ENCODE measurements at places on chromosomes 7 and 10.

DNA sequence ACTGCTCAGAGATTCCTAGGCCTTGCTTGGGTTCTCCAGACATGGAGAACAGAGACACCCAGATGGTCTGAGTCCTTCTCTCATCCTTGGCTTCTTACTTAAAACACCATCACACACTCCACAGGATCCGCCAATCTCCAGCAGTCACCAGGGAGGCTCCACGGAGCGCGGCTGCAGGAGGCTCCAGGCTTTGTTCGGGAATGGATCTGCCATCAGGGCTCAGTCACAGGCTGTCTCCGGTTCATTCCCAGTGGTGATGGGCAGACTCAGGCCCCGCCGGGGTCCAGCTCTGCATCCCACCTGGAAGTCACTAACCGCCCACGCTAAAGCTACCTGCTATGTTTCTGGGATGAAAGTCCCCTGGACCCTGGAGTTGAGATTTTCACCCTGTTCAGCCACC is 312.9 kb downstream of the TCERG1L start:
- DNase-seq, result no peak

DNA sequence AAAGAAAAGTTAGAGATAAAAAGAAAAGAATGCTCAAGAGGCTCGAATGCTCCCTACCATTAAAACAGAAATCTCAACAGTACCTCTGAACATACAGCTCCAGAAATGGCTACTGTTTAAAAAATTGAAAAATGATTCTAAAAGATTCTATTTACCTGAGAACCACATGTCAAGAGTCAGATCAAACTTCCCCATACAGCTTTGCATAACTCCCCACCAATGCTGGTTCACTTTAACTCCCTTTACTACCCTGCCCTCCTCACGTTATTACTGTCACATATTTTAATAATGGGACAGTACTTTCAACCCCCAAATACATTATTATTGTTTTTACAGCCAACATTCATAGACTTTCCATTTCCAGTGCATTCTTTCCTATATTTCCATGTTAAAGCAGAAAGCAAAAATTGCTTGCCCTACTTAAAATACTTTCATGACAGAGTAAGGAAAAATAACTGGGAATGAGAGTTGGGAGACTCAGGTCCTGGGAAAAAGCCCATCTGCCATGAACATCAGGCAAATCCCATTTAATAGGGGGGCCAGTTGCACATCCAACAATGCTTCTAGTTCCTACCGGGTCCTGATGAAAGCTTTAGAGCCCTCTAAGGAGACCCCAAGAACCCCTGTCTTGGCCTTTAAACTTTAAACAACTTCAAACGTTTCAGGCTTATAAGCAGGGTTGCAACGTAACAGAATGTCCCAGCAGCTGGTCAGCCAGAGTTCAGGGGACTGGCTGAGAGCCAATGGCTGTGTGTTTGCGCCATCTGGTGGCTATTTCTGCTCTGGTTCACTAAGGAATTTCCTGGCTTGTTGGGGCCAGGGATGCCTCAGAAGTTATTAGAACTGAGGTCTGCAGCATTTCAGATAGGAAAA is 247.4 kb downstream of the ELMO1 start:
- no peak for DNase-seq

DNA sequence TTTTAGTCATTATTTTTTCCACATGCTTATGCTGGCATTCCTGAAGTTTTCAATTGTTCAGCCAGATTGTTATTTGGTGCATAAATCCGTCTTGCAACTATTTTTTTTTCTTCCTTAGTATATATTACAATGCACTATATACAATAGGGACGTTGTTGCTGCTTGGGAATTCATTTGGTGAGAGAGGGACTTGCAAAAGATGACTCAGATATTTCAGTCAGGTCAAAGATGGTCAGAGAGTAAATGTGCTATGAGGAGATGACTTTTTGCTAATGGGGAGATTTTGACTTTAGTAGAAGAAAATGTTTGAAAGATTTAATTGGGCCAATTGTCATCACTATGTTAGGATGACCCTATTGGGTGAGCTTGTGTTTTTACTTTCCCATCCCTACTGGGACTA is 348.4 kb upstream of the MTPN start:
- no peak for DNase-seq

- no peak for DNase-seq
These were observed 43.4 kb upstream of the ITGB8 start for GRCh38 chr7:20287317-20287716.

DNA sequence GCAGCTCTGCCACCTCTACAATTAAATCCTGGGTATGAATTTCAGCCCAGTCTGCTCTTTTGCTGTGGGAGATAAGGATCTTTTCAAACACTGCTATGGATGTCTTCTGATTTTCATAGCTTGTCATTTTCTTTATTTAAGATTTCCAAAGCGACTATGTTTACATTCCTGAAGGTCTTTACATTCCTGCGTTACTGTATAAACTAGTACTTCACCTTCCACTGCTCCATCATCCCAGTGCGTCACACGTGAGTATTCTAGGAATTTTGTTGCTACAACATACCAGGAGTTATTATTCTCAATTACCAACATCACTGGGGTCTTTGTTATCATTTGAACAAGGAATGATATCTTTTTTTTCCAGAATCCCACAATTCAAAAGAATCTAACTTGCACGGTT is 944.7 kb downstream of the SORCS3 start:
- no peak for DNase-seq

DNA sequence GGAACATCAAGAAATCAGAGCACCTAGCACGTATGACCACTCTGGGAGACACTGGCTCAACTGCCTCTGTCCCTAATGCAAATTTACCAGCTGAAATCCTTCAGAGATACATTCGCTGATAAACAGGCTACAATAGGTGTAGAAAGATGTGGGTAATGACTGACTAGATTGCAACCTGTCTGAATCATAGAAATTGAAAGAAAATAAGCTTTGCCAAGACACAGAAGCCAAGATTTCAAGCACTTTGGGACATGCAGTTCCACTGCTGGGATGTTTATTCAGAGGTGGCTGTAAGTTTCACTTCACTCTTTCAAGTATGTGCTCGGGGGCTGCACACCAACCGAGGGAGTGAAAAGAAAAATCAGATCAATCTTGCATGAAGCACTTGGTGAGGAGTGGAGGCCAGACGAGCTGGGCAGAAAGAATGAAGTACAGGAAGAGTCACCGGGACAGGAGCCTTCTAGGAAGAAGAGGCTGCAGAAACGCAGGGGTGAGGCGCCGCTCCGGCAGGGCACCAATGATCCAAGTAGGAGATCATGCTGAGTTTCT is 276.7 kb downstream of the PARD3 start:
- DNase-seq, result no peak

- DNase-seq, result no peak
These were observed 2.7 kb upstream of the CPVL start for GRCh38 chr7:29149036-29149435.

GRCh38 chr10:102450374-102451104 is 804 bp downstream of the C10orf95 start:
- peak; percentile 84 for DNase-seq

- DNase-seq, result no peak
These were observed 66.0 kb downstream of the CALD1 start for GRCh38 chr7:134845461-134845860.

DNA sequence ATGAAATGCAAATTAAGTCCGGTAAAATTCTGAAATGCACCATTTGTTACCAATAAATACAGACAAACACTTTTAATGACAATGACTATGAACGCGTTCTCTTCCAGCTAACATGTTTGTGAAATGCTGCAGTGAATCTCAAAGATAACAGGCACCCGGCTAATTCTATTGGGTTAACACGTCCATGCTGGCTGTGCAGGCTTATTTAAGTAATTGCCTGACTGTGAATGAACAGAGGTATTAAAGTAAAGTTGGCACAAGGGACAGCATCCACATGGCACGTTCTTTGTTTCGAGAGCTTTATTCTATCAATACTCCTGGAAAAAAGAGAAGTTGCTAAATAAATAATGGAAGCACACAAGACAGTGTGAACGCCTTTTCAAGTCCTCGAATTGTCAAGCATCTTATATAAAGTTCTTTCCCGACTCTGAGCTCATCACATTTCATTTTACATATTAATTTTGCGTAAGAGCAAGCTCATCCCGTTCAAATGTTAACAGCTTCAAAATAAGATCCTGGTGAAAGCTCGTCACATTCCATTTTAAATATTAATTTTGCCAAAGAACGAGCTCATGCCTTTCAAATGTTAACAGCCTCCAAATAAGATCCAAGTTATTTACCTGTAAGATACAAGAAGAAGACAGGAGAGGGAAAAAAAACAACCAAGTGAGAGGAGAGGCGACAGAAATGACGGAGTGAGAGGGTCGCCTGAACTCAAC is 111.3 kb upstream of the RHEB start:
- no peak for DNase-seq

- no peak for DNase-seq
These were observed 49.5 kb upstream of the HDAC9 start for GRCh38 chr7:18445916-18446520.

DNA sequence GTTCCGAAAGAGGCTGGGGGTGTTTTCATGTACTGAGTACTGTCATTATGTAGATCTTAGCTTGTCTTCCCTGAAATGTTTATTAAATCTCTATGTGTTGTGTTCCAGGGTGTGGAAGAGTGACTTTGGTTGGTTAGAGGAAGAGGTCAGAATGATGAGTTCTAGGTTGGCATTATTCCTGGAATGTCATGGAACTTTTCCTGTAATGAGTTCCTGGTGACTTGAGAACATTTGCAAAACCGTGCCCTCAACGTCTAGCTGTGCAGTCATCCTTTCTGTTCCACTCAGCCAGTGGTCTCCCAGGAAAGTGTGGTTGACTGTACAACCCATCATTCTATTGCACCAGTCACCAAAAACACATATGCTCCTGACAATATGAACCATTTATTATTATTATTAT is 129.6 kb downstream of the BICC1 start:
- DNase-seq, result no peak

GRCh38 chr10:71213127-71213621 is 804 bp downstream of the UNC5B start:
- no peak for DNase-seq

GRCh38 chr7:44184873-44185446 is 4.3 kb downstream of the GCK start:
- no peak for DNase-seq

GRCh38 chr10:30027057-30028005 is 32.1 kb downstream of the JCAD start:
- peak; percentile 44 for DNase-seq

GRCh38 chr10:59809644-59809974 is 56.4 kb upstream of the MRLN start:
- DNase-seq, result no peak

DNA sequence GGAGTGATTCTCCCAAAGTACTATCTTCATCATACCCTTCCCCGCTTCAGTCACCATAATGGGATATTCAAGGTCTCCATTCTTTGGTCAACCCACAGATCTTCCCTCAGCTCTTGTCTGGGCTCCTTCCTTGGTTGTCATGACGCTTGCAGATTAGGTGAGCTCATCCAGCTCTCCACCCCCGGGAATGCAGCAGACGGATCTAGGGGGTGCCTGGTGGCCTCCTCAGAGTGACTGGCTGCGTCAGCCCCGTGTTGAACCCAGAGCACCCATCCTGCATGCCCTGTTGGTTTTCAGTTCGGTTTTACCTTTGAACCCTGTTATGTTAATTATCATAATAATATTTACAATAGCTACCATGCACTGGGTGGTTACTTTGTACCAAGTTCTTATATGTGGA is 6.4 kb downstream of the NEURL1 start:
- DNase-seq, result no peak

DNA sequence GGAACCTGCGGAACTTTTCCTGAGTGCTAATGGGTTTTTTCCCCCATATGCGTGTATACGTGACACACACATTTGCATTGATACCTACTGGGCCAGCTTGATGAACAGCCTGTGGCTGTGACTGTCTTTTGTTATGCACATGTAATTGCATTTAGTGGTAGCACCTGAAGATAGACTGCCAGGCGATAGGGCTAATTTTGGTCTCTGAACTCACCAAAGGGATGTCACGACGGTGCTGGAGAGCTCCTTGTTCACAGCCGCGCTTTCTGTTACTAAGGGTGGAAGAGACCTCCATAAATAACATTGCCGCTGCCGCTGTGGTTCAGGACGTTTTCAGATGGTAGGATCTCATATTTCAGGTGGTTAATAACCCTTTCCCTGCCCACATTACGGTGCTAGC is 133.2 kb downstream of the CAMK1D start:
- no peak for DNase-seq

DNA sequence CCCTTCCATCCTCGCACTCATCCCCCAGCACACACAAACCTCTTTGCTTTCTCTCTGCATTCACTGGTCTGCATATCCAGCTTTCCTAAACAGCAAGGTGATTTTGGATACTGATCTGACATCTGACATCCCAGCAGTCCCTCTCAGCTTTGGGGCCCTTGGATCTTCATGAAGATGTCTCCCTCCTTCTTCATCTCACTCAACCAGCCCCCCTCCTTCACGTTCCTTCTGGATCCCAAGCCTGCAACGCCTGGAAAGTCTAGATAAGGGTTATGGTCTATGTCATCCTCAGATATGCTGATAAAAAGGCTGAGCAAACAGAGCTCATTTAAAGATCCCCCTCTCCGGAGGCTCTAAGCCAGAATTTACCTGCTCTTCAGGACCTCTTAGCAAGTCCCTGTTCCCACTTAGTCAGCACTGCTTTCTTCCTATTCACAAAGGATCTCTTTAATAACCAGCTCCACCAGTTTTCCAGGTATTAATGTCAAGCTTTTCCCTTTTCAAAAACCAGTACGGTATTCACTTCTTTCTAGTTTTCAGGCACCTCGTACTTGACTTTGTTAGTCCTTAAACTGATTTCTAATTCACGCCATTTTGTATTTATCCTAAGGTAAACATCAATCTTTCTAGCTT is 38.9 kb downstream of the CREB3L2 start:
- no peak for DNase-seq

- DNase-seq, result no peak
These were observed 351.1 kb upstream of the ETV1 start for GRCh38 chr7:14340393-14341074.

- no peak for DNase-seq
These were observed 78.2 kb upstream of the ZNF92 start for GRCh38 chr7:65295409-65295808.

DNA sequence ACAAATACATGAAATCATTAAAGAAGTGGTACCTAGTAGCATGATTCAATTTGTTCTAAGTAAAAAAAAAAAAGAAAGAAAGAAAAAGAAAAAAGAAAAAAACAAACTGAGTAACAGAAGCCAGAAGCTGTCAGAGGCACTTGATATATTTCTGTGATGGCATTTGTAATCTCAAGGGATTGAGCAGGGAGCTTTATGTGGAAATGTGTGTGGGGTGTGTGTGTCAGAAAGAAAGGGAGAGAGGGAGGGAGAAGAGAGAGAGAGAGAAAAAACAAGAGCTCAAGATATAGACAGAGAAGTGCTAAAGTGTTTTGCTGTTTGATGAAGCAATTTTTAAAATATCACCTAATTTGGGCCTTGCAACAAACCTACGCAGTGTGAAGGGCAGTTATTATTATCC is 357.6 kb upstream of the PCDH15 start:
- DNase-seq, result no peak

GRCh38 chr7:12493407-12493806 is 77.1 kb upstream of the SCIN start:
- DNase-seq, result no peak

- DNase-seq, result no peak
These were observed 265.7 kb upstream of the MAGI2 start for GRCh38 chr7:79719216-79719615.

Measured in activated B cell treated with CpG ODN at 0.5 μM for 24 hours (primary cell).